ENCODE measurements at places on chromosomes 5 and 9. TPM values are rescaled to one million over a fixed set of nuclear protein-coding genes. Genes with fewer than 3 reads are reported as not detected.

DNA sequence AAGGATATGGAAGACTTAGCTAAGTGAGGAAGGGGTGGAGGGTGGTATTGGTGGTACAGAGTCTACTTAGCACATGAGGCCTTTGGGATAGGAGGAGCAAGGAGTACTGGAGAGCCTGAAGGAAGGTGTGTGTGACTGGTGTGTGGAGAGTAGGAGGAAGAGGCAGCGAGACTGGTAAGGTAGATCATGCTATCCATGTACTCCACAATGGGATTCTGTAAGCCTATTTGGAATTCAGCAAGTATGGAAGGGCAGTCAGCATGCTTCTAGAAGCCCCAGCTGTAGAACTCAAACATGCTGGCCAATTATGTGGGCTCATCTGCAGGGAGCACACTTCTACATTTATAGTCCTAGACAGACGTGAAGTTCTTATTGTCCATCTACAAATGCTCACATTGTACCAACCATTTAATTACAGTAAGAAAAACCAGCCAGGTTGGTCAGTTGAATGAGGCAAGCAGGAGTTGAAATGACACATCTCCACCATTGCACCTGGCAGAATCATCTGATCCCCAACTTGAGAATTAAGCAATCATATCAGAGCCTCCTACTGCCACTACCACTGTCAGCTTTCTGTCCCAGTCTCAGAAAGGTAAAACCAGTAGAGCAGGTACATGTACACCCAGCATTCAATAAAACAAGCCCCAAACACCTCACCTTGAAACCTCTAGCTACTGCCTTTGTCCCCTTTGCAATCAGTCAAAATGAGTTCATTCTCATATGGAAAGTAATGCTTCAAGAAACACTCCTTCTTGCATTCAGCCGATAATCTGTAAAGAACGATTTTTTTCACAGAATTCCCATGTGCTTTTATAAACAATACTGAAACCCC lies 60.9 kb upstream of the GLRX start:
- DNase-seq, result no peak

GRCh38 chr9:135902655-135903357 lies 4.5 kb downstream of the CAMSAP1 start:
- no peak for DNase-seq

- DNase-seq, result peak; percentile 43
Observed at GRCh38 chr5:140042643-140043507, at the start of gene NRG2. NRG2 (minus strand) TSS chr5:140043299.

DNA sequence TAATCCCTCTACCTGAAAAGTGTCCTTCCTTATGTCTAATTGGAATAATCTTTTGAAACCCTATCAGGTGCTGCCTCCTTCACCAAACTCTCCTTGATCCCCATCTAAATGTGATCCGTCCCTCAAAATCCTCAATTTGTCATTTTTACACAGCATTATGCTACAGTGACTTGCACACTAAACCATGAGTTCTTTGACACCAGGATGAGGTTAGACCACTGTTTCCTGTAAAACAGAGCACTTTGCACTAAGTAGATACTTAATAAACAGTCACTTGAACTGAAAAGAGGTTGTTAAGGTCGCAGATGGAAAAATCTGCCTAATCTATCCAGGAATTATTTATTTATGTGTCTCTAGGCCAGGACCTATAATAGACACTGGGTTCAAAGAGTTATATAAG lies 44.2 kb upstream of the TLX3 start:
- no peak for DNase-seq

DNA sequence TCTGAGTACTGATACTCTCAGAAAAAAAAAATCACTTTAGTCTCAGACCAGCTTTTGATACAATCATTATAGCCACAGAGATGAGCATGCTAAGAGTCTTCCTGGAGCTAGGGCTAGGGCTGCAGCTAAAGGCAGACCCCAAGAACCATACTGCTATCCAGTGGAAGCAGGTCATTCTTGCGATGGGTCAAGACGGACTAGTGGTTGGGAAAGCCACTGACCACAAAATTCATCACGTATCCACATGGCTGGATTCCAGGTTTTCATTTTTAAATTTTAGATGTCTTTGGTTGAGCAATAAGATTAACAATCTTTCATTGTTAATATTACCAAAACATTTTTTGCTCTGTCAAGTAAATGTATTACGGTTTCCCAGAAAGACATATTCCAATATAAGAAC lies 598.1 kb downstream of the DNAH5 start:
- DNase-seq, result no peak

- DNase-seq, result peak; percentile 16
Observed at GRCh38 chr5:154421868-154422267, 23.9 kb upstream of the SAP30L start.

DNA sequence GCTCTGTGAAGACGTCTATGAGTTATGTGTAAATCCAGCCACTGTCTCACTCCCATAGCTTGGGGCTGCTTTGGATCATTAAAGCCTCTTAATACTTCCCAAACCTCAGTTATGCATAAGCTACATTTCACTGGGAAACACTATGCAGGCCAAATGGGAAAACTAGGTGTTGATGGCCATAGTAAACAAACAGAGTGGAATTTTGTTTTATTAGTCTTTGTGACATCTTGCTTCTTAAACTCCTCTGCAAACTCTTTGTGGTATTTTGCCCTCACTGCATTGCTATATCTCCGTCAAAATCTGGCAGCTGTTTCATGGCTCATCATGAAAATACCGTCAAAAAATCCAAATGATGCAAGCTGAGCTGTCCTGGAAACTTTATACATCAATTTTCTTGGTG lies 167.2 kb upstream of the HMHB1 start:
- DNase-seq, result no peak

DNA sequence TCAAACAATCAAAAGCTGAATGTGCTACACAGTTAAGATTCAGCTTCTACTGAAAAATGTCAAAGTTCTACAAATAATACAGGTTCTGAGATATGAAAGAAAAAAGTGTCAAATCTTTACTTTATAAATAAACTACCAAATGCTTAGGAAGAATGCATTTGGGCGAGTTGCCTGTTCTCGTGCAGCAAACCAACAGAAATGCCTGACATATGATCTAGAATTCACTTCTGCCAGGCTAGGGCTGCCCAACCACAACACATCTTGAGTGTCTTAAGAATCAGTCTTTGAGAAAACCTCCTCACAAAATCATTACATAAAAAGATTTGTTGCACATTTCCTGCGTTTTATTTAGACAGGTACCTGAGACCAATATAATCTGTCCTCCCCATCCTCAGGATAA lies 42.2 kb downstream of the ANKH start:
- no peak for DNase-seq

GRCh38 chr9:71607461-71607881 lies 160.8 kb downstream of the CEMIP2 start:
- no peak for DNase-seq

DNA sequence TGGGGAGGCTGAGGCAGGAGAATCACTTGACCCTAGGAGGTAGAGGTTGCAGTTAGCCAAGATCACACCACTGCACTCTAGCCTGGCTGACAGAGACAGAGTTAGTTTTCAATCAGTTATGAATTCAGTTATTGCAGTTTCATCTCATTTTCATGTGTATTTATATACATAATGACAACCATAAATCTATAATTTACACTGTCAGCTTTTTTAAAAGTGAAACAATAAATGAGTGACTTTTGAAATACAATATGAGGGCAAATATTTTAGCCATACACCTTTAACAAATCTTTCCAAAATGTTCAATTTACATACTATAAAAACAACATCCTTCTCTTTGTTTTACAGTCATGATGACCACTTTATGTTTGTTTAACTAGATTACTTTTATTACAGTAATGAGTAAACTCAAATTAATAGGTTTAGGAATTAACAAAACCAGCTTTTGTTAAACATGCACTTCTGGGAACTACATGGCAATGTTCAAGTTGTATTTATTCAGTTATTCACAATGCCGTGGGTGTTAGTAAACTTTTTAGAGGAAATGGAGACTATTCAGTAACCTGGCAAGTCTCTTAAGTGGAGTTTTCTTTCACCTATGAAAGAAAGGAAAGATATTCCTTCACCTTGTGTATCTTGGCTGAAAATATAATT lies 12.7 kb downstream of the TYRP1 start:
- DNase-seq, result no peak

GRCh38 chr9:107700847-107701246 lies 211.3 kb upstream of the KLF4 start:
- DNase-seq, result no peak

Gene PFN3
- not detected for total RNA-seq

Gene F12
- under 0.01 TPM for total RNA-seq

Gene FAM78A
- 0.33 TPM for total RNA-seq

Gene FOXD4L3
- total RNA-seq, result not detected

Gene PLPPR1
- total RNA-seq, result not detected

Gene ANKRD20A1
- total RNA-seq, result under 0.01 TPM

Gene MCTP1
- 3.6 TPM for total RNA-seq

Gene WNT8A
- not detected for total RNA-seq

Gene GTF3C4
- total RNA-seq, result 10.8 TPM

Gene MLANA
- not detected for total RNA-seq

Data from fibroblast of lung (primary cell).